Fibroblast of pulmonary artery (primary cell): ENCODE measurements at places on chromosomes 5 and 9.
A peak's percentile ranks its signal among the peaks of the same experiment; 100 is the strongest.

- DNase-seq: no peak
Measured at GRCh38 chr9:22114956-22115355, 105.9 kb upstream of the CDKN2B start.

- DNase-seq: no peak
Measured at GRCh38 chr5:63805151-63805550, 157.1 kb downstream of the HTR1A start.

DNA sequence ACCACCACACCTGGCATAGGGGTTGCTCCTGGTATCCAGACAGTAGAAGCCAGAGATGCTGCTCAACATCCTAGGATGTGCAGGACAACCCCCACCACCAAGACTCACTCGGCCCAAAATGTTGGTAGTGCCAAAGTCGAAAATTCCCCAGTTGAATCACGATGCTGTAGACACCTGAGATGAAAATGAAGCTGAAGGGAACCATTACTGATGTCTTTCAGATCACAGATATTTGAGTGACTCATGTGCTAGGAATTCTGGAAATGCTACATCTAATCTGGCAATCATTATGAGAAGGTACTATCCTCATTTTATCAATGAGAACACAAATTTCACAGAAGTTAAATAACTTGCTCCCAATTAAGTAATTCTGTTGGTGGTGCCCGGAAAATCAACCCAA lies 21.0 kb upstream of the UBE2QL1 start:
- no peak for DNase-seq

- DNase-seq: no peak
Measured at GRCh38 chr9:25600501-25600900, 77.7 kb downstream of the TUSC1 start.

GRCh38 chr9:136777359-136777758 lies 13.0 kb upstream of the LCN15 start:
- DNase-seq: no peak

- DNase-seq: peak; percentile 32
Measured at GRCh38 chr9:109969573-109970237, 189.7 kb downstream of the PALM2AKAP2 start.

GRCh38 chr9:129566563-129567266 lies 54.2 kb downstream of the C9orf50 start:
- no peak for DNase-seq

GRCh38 chr9:81720450-81721086 lies 31.2 kb upstream of the TLE1 start:
- no peak for DNase-seq

- no peak for DNase-seq
Measured at GRCh38 chr5:6550628-6551027, 82.2 kb downstream of the NSUN2 start.

DNA sequence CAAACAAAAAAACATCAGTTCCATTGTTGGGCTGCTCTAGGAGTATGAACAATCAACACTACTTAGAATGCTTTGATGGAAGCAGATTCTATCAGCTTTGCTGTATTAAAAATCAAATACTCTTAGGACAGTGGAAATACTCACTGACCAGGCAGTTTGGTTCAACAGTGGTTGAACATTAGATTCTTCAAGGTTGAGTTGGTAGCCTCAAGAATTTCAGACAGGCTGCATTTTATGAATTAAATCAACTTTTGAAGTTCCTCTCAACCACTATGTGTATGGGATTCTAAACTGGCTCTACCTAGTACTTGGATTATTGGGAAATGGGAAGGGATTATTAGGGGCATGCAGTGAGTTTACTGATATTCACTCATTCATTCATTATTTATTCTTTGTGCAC lies 35.0 kb downstream of the ACTBL2 start:
- DNase-seq: no peak

GRCh38 chr5:94849821-94850736 lies 231.6 kb downstream of the SLF1 start:
- peak; percentile 78 for DNase-seq

- DNase-seq: no peak
Measured at GRCh38 chr5:88480801-88481499, 212.3 kb upstream of the TMEM161B start.

DNA sequence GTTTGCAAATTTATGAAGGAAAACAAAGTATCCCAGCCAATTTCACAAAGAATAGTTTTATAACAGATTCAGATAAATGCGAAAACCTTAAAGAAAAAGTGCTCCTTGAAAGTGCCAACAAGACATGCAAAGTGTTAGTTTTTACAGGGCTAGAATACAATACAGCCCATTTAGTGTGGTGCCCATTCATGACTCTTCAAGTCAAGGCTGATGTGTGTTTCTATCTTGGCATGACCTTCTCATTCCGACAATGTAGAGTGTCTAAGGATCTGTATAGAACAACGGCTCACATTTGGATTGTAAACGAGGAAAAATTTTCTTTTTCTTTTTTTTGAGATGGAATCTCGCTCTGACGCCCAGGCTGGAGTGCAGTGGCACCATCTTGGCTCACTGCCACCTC lies 205.2 kb upstream of the SEMA6A start:
- DNase-seq: no peak

DNA sequence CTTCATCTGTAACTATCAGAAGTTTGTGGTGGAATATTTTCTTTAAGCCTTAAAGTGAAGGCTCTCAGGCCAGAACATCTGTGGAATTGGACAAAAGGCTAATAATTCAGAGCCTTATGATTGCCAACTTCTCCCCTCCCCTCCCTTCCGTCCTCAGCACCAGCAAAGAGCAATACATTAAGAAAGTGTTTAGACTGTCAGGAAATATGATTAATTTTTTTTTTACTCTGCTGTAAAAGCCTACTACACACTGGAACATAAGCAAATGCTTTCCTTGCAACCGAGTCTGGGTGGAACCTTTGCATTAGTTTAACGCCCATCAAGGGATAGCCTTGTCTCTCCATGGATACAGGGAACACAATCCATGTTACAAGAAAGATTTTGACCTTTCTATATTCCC lies 110.3 kb upstream of the TARS1 start:
- peak; percentile 48 for DNase-seq

DNA sequence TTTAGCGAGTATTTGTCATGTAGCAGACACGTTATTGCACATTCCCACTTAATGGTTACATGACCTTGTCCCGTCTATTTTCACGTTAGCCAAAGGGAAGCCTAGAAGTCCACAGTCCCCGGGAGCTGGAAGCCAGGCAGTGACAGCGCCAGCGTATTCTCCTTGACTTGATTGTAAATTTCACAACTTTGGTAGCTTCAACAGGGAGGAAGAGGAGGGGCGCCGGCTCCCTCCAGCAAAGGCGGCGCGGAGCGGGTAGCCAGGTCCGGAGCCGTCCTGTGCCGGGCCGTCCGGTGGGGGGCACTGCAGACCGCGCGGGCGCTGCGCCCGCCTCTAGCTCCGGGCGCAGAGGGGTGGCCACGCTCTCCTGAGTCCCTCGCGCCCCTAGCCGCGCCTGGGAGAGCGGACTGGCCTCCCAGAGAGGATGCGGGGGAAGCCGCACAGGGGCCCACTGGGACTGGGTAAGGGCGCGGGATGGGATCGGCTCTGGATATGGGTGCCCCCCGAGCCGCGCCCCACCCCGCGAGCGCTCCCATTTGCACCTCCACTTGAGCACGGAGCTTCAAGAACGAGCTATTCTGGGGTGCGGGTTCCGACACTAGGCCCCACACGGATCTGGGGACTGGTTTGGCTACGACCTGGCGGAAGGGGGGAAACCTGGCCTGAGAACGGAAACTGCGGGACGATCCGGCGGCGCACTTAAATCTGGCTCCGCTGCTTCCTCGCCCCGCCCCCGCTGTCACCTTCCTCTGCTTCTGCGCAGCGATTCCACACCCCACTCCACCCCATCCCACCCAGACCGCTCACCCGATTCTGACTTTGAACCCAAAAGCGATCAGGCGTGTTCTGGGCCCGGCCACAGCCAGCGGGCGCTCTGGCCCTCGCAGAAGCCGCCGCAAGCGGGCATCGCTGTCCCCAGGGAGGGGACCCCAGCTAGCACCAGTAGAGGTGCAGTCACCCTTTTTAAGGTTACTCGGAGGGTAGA lies 23.8 kb downstream of the KLF4 start:
- peak; percentile 64 for DNase-seq

DNA sequence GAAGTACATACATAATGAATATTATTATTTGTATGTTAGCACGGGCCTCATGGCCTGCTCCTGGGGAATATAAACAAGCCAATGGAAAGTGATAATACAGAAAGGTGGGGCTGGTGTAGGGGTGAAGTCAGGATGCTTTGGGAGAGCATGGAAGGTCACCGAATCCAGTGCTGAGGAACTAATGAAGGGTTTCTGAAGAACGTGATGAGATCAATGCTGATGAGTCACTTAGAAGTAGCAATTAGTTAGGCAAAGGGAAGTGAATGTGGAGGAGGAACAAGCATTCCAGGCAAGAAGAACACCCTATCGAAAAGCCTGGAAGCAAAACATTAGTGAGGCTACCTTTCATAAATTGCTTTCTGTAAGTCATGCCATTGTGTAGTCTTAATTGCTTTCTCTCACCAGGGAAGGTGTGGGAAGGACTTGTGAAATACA lies 2.1 kb downstream of the ANXA1 start:
- no peak for DNase-seq

GRCh38 chr5:117588611-117589010 lies 1014.0 kb upstream of the SEMA6A start:
- DNase-seq: peak; percentile 40

GRCh38 chr9:12771891-12772290 lies 2.9 kb upstream of the LURAP1L start:
- peak; percentile 42 for DNase-seq

- DNase-seq: no peak
Measured at GRCh38 chr9:134390537-134390936, 64.3 kb downstream of the RXRA start.

GRCh38 chr5:143481697-143482531 lies 78.4 kb upstream of the NR3C1 start:
- DNase-seq: peak; percentile 73

DNA sequence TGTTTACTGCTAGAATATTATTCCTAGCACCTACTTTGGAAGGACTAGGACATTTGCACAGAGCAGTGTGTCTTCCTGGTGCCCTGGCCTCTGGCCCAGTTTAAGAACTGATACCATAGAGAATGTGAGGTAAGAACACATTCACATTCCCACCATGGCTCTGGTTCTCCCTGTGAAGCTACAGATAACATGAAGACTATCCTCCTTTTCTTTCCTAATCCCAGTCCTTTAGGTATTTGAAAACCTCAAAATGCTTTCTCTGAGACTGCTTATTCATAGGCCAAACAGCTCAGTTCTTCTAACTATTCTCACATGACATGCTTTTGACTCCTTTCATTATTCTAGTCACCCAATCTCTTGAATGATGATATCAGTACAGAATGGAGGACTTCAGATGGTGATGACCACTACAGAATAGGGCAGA lies 11.9 kb downstream of the FAM219A start:
- DNase-seq: no peak

DNA sequence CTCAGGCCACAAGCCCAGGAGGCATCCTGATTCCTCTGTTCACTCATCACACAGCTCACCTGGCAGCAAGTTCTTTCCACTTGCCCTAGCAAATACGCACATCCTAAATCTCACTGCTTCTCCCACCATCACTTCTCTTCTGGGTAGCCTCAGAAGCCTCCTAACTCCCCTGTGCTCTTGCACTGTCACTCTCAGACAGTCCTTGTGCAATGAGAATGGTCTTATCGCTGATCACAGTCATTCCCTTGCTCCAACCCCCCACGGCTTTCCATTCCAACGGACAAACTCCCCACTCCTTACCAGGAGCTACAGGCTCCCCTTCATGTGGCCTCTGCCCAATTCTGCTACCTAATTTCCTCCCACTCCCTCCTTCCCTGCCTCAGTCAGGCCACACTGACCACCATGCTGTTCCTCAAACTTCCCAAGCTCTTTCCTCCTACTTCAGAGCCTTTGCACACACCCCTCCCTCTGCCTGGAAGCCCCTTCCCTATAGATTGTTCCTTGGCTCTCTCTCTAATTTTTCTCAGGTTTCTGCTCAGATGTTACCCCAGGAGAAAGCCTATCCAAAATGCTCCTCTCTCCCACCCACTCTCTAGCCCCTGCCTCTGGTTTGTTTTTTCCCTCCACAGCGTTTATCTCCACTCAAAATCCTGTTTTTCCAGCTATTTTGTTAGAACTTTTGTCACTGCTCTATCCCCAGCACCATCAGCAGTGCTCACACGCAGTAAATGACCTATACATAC lies 34.1 kb upstream of the TNFAIP8 start:
- no peak for DNase-seq

DNA sequence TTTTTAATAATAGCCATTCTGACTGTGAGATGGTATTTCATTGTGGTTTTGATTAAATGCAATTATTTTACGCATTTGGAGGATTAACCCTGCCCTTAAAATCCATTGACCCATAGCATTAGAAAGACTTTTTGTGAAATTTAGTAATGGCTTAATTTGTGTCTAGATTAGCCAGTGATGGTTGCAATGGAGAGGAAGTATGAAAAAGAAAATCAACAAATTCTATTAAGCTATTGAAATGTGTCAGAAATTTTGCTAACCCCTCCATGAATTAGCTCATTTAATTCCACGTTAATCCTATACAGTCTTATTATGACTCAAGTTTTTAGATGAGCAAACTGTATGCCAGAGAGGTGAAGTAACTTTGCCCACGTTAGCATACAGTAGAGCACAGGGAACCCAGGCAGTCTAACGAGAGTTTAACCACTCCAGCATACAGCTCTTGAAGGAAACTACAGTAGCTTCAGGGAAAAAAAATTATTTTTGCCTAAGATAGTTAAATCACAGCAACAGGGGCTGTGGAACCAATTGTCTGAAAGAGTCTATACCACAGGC lies 158.2 kb upstream of the PPP2R2B start:
- no peak for DNase-seq

DNA sequence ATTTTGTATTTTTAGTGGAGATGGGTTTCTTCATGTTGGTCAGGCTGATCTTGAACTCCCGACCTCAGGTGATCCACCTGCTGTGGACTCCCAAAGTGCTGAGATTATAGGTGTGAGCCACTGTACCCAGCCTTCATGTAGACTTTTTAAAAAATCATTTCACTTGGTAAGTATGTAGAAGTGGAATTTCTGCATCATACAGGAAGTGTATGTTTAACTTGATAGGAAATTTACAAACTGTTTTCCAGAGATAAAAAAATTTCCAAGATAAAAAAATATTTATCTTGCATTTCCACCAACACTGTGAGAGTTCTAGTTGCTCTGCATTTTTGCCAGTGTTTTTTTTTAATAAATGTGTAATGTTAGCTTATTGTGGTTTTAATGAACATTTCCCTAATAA lies 155.8 kb downstream of the ZNF608 start:
- DNase-seq: no peak

DNA sequence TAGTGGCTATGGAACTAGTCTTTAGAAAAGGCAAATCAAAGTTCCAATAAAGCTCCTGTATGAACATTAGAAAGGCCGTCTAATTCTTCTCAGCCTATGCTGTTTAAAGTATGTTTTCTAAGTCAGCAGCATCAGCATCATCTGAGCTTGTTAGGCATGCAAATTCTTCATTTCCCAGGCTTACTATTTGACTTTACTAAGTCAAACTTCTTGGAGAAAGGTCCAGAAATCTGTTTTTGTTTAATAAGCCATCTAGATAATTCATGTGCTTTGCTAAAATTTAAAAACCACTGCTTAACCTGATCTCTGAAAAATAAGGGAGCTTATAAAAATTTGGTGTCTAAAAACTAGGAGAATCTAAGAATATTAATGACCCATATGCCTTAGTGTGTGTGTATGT lies 200.2 kb upstream of the SGCD start:
- DNase-seq: no peak
